ENCODE measurements at places on chromosomes 3 and 15.

DNA sequence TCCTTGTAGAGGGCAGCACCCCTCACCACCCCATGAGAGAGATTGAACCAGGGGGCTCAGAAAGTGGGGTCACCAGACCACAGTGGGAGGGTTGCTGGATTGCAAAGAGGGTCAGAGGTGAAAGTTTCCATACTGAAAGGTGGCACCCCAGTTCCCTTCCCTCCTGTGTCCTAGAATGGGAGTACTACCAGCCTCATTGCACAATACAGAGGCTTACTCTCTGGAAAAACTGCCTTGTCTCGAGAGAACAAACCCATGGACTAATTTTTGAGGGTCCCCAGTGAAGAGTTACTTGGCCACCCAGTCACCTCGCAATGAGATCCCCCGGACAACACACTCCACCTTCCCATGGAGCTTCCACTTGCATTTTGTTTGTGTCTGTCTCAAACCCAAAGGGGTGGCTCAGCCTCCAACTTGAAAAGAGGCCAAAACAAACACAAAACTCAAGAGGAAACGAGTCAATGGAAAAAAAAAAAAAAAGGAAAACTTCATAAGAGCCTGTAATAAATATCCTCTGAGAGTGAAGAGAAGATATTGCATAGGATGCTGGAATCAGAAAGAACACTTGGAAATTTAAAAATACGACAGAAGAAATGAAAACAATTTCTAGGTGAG, 18.6 kb downstream of the MESP2 start:
- no peak for DNase-seq

DNA sequence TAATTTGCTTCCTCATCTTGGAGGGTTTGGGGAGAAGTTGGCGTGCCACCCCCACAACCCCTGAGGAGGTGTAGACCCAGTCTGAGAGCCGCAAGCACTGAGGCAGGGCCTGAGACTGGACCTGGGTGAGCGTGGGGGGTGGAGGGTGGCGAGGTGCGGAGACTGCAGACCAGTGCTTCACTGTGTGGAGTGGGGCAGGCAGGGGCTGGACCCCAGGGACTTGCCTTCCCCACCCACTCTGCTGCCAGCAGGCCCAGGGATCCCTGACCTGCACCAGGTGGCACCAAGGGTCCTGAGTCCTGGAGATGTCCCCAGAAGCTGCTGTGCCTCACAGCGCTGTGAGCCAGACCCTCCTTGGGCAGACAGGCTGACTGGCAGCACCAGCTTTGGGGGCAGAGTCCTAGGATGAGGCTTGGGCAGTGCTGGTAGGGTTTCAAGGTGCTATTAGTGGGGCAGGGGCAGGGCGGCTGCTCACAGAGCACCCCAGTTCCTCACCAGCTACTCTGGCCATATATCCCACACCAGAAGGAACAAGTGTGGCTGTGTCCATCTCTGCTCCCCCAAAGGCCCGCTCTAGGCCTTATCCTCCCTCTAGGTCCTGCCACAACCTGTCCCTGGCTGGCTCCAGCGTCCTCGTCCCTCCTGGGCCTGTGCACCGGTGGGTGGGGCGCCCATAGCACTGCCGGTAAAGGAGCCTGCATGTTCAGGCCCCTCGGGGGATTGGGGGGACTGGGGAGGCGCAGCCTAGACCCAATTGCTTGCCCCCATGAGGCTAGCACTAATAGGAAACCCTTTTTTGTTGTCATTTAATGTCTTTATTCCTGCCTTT, 11.8 kb downstream of the ZBTB47 start:
- DNase-seq: no peak

DNA sequence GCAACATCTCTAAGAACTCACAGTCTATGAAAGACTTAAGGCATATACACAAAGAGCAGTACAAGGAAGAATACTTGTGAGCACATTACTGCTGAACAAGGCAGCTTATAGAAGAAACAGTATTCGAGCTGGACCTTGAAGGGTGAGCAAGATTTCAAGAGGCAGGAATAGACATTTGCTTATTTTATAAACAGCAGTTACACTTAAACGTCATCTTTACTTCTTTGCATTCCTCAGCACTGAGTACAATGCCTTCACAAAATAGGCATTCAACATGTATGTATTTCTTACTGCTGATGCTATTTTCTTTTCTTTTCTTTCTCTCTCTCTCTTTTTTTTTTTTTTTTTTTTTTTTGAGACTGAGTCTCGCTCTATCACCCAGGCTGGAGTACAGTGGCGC, 205.8 kb downstream of the ZIC4 start:
- no peak for DNase-seq

GRCh38 chr3:11136830-11137626, 17.3 kb upstream of the HRH1 start:
- DNase-seq: no peak

GRCh38 chr3:13963137-13963886, 83.4 kb upstream of the WNT7A start:
- DNase-seq: no peak
